ENCODE measurements at places on chromosomes 4 and X. TPM values are rescaled to one million over a fixed set of nuclear protein-coding genes. Genes with fewer than 3 reads are reported as not detected.

The DIPK2B gene
- not detected for total RNA-seq

The INTS6L gene
- total RNA-seq, result 19.4 TPM

The TMSB15C gene
- total RNA-seq, result 3.2 TPM

The HPGD gene
- total RNA-seq, result 1.7 TPM

The SLC26A1 gene
- not detected for total RNA-seq

The CT45A5 gene
- not detected for total RNA-seq

The PITX2 gene
- not detected for total RNA-seq

The BEX5 gene
- 2.8 TPM for total RNA-seq

The C4orf54 gene
- not detected for total RNA-seq

The CLDN34 gene
- total RNA-seq, result not detected

The CHRDL1 gene
- not detected for total RNA-seq

The GAGE12J gene
- total RNA-seq, result not detected

The RBM10 gene
- total RNA-seq, result 67.1 TPM

The BCLAF3 gene
- total RNA-seq, result 3.9 TPM

The CDX4 gene
- not detected for total RNA-seq

The XAGE2 gene
- total RNA-seq, result not detected

The MTNR1A gene
- total RNA-seq, result not detected

The CD38 gene
- total RNA-seq, result 26.3 TPM

The NDUFC1 gene
- total RNA-seq, result 52.7 TPM

The APBB2 gene
- 2.7 TPM for total RNA-seq

The MTTP gene
- total RNA-seq, result not detected

The PRRG3 gene
- not detected for total RNA-seq

The ERAS gene
- 0.29 TPM for total RNA-seq

The INTU gene
- 0.21 TPM for total RNA-seq

The PNMA3 gene
- 0.91 TPM for total RNA-seq

The ANKRD37 gene
- total RNA-seq, result 16.1 TPM

The PPP4R3C gene
- not detected for total RNA-seq

The SHROOM4 gene
- total RNA-seq, result not detected

The RCHY1 gene
- 24.9 TPM for total RNA-seq

The ABCG2 gene
- 1.1 TPM for total RNA-seq

The UGT2B15 gene
- not detected for total RNA-seq

The LRP2BP gene
- 0.44 TPM for total RNA-seq

The TMEM154 gene
- 16.4 TPM for total RNA-seq

The POLA1 gene
- total RNA-seq, result 46.7 TPM

The EVC gene
- total RNA-seq, result 1.2 TPM

The AMOT gene
- 1.7 TPM for total RNA-seq

The TAF1 gene
- 30.6 TPM for total RNA-seq

The HOPX gene
- 146 TPM for total RNA-seq

All from activated CD8-positive, alpha-beta memory T cell treated with anti-CD3 and anti-CD28 coated beads for 36 hours (primary cell).